ENCODE measurements at places on chromosomes 1 and 21. TPM values are rescaled to one million over a fixed set of nuclear protein-coding genes. Genes with fewer than 3 reads are reported as not detected.

The UTS2 gene
- total RNA-seq = not detected

The GNAT2 gene
- total RNA-seq = not detected

The TFAP2E gene
- total RNA-seq = 0.48 TPM

The SLC30A2 gene
- total RNA-seq = 5.0 TPM

The CASZ1 gene
- total RNA-seq = 82.0 TPM

The PLA2G2C gene
- not detected for total RNA-seq

The AIM2 gene
- total RNA-seq = 0.35 TPM

GRCh38 chr1:61498342-61498741 lies 226.6 kb downstream of the TM2D1 start:
- DNase-seq = no peak

DNA sequence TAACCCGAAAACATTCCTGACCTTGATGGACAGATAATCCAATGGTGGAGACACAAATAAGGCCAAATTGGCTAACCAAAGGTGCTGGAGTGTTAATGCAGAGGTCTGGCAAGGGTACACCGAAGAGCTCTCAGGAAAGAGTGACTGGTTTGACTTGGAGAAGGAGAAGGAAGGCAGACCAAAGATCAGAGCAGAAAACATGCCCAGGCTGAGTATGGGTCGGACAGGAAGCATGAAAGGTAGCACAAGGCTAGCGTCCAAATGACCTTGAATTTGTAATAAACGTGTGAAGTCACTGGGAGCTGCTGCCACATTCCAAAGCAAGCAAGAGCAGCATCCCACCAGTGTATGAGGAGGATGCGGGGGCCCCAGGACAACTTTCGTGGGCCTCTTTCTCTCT lies 45.7 kb downstream of the APP start:
- DNase-seq = no peak

- no peak for DNase-seq
Observed at GRCh38 chr1:84693005-84693404, 2.7 kb upstream of the SSX2IP start.

DNA sequence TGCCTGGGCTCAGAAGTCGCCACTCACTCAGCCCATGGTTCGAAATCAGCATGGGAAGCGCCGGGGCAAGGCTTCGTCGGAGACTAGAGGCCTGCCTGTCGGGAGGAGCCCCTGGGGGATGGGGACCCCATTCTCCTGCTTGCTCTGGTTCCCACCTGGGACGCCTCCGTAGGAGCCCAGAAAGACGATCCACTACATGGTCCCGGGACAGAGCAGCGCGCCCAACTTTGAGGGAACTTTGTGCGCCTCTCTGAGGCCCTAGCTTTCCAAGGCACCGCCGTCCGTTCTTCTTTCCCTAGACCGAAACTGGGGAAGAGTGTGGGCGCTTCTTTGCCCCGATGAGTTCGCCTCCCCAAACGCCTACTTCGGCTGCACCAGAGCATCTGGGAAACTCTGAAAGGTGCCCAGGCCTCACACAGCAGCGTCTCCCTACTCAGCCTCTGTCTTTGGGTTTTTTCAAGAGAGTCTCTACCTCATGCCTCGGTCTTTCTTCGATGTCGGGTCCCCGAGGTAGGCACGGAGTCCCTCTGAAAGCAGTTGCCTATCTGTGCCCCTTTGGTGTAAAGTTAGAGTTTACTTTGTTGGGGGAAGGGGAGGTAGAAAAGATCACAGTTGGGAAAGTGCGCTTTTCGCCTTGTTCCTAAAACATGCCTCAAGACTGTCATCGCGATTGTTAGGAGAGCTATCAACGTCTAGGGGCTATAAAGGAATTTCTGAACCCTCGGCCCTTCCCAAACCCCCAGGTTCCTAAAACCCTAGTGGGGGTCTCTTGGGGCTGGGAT lies 14.0 kb downstream of the NR5A2 start:
- no peak for DNase-seq

DNA sequence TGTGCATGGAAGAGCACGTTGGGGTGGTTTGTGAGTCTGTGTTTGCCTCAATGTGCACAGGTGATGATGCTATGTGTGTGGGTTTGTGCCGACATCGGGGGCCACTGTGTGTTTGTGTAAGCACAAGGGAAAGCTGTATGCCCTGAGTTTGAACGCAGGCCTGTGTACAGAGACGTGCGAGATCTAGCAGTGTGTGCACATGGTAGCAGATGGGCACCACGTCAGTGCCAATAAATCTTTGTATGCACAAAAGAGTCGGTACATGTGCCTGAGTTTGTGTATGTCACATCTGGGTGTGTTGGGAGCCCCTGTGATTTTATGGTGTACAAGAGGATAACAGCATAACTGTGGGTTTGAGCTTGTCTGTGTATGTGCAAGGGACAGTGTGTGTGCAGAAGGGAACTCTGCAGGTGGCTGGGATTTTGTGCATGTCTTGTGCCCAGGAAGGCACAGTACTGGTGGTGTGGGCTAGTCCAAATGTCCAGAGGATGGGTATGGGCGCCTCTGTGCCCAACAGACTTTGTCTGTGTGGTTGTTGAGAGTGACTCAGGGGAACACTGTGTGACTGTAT lies 32.0 kb upstream of the WASF2 start:
- DNase-seq = no peak

- DNase-seq = no peak
Observed at GRCh38 chr1:155471891-155472290, 90.7 kb downstream of the ASH1L start.

GRCh38 chr1:85363521-85363920 lies 87.1 kb upstream of the BCL10 start:
- DNase-seq = no peak

- DNase-seq = no peak
Observed at GRCh38 chr1:153396461-153396860, 5.6 kb upstream of the S100A8 start.

DNA sequence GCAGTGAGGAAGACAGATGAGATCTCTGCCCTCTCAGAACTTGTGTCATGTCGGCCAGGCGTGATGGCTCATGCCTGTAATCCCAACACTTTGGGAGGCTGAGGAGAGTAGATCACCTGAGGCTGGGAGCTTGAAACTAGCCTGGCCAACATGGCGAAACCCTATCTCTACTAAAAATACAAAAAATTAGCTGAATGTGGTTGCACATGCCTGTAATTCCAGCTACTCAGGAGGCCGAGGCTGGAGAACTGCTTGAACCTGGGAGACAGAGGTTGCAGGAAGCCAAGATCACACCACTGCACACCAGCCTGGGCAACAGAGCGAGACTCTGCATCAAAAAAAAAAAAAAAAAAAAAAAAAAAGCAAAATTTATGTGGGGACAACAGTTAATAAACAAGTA lies 40.9 kb upstream of the RALGPS2 start:
- no peak for DNase-seq

DNA sequence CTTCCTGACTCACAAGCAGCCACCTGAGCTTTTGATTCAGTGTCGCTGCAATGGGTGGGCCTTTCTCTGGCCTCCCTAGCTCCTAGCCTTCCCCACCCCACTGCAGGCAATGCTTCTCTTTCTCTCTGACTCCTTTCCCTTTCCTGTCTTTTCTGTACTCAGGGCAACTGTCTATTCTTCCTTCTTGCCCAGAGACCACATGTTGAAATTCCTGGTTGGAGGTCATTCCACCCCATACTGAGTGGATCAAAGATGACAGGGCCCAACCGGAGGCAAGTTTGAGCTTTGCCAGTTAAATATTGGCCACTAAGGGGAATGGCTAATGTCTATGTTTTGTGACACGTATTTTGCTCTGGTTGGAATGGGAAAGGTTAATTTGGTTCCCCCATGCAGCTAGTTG lies 65.2 kb upstream of the ARID1A start:
- no peak for DNase-seq

DNA sequence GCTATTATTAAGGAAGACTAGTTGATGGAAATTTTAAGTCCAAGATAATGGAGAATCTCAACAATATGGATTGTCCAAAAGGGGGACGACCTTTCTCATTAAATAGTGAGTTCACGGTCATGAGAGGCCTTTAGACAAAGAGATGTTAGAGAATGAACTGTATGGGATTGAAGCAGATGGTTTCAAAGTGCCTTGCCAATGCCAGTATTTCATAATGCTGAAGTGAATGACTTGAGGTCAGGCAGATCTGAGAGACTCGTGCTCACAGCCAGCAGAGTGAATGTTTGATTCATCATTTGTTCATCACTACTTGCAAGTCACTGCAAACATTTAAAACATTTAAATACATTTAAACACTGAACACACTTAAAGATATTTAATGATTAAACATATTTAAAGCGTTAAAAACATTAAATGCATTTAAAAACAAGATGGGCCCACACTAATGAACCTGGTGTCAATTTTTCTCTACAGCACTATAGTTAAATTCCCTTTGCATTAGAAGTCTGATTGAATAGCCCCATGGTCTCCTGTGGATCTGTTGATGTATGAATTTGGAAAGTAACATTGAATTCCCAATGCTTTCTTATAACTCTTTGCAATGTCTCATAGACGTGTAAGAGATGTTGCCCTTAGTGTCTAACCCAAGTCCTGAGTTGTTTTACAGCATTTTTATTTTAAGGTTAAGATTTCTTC lies 80.7 kb downstream of the TGFB2 start:
- DNase-seq = no peak

Measured in cardiac septum (tissue), 1 donor.